RWPE1 (cell line): ENCODE measurements at places on chromosomes 3 and 15.
A peak's percentile ranks its signal among the peaks of the same experiment; 100 is the strongest.

- DNase-seq: no peak
These were observed 20.6 kb downstream of the COPS2 start for GRCh38 chr15:49134683-49135341.

- DNase-seq: no peak
These were observed 27.4 kb downstream of the GOLM2 start for GRCh38 chr15:44315773-44316465.

GRCh38 chr3:126018995-126019394 lies 50.0 kb downstream of the ROPN1B start:
- no peak for DNase-seq

DNA sequence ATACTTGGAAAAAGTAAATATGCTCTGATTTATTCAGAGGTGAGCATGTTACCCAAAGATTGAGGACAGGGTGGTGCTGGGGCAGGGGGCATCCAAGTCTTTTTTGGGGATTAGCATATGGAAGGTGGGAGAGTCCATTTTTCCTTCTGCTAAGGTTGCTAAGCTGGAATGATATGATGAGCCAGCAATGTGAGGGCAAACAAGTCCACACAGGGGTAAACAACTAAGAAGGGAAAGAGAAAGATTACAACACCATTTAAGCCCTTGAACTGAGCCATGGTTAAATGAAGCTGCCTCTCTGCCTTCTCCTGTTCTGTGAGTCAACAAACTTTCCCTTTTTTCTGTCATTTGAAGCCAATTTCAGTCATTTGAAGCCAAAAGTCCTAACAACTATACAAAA lies 89.0 kb downstream of the RPL22L1 start:
- peak; percentile 8 for DNase-seq

- DNase-seq: peak; percentile 64
These were observed 17.5 kb upstream of the FANCD2 start for GRCh38 chr3:10008588-10009344.

DNA sequence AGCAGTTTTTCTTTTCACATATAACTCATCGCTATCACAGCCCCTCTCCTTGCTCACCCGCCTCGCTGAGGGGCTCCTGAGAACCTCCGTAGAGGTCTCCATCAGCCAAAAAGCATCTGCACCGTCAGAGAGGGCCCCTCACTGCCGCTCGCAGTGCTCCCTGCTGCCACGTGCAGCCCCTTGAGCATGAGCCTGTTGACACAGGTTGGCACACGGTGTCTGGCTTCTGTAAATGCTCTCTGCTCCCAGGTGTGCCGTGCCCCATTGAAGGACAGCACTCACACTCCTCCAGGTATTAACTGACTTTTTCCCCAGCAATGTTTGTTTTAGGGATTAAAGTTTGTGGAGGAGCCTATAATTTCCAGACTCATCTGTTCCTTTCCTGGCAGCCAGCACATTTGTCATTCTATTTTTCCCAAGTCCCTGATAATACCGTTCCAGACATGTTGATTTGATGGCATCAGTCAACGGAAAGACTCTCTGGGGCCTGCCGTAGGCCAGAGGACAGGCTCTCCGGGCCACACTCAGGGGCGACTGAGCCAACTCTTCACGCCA lies 2.1 kb upstream of the FURIN start:
- DNase-seq: no peak

GRCh38 chr3:15174953-15175352 lies 31.1 kb upstream of the CAPN7 start:
- no peak for DNase-seq

DNA sequence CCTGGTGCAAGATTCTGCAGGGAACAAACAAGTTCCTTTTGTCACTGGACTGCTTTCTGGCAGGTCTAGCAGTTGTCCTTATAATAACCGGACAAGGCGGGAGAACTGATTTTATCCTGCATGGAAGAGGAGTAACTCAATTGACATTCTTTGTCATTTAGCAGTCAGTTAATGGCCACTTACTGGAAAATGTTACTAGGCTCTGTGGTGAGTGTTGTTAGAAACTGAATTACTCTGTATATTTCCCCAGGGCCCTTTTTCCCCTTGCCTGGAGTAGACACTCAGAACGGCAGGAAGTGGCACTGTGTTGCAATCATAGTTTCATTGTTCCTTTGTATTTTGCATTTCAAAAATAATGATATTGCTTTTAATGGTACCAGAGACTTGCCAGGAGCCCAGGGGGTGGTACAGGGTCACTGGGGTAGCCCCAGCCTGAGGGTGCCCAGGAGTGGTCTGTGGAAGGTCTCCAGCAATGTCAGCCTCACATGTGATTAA lies 318.6 kb upstream of the LRRFIP2 start:
- DNase-seq: no peak

DNA sequence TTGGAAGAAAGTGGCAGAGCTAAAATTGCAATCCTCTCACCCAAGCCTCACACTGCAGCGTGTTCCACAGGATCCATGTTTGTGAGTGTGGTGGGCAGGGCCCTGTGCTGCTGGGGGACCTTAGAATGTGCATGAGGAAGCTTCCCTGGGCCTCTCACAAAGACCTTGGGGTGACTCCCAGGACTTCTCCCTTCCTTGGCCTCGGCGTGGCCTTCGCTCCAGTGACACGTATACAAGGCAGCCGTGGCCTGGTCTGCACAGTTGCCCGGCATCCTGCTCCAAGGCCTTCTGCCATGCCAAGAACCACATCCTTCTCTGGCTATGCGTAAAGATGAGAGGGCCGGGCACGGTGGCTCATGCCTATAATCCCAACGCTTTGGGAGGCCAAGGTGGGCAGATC lies 196.4 kb downstream of the UACA start:
- no peak for DNase-seq

DNA sequence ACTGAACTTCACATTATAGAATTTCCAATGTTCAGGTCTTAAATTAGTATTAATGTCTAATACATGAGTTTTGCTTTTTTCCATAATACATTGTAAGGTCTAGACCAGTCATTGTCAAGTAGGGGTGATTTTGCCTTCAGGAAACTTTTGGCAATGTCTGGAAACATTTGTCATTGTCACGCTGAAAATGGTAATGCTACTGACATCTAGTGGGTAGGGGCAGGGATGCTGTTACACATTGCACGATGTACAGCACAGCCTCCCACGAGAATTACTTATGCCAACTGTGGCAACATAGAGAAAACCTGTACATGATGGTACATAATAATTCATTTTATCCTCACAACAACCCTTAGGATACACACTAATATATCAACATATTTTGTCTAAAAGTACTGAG lies 384.1 kb downstream of the CADM2 start:
- DNase-seq: peak; percentile 1

- no peak for DNase-seq
These were observed 176.8 kb upstream of the EPHA3 start for GRCh38 chr3:88930611-88931010.

- DNase-seq: no peak
These were observed 306.7 kb downstream of the TIGIT start for GRCh38 chr3:114600571-114600970.

- DNase-seq: no peak
These were observed 49.9 kb downstream of the ALDH1A2 start for GRCh38 chr15:58015565-58015964.

- DNase-seq: no peak
These were observed 89.6 kb downstream of the TBL1XR1 start for GRCh38 chr3:177107461-177108239.

DNA sequence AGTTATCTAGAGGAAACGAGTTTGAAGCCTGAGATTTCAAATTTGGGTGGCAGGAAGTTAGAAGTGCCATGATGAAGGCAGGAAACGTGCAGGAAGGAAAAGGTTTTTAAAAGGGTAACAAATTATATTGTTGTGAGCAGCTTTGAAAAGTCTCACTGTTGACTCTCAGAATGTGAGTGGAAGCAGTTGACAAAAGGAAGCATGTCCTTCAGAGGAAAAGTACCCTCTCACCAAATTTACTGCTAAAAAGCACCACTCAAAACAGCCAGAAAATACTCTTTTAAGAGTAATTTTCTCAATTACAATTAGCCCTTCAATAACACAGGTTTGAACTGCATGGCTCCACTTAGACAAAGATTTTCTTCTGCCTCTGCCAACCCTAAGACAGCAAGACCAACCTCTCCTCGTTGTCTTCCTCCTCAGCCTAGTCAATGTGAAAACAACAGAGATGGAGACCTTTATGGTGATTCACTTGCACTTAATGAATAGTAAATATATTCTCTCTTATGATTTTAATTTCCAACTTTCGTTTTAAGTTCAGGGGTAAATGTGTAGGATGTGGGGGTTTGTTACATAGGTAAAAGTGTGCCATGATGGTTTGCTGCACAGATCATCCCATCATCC lies 117.1 kb upstream of the LIPC start:
- no peak for DNase-seq

GRCh38 chr15:48355377-48355776 lies 24.1 kb downstream of the DUT start:
- DNase-seq: no peak

GRCh38 chr3:174955513-174956016 lies 96.4 kb downstream of the NAALADL2 start:
- peak; percentile 65 for DNase-seq

GRCh38 chr3:41175365-41175764 lies 23.9 kb upstream of the CTNNB1 start:
- no peak for DNase-seq

- DNase-seq: no peak
These were observed 97.7 kb upstream of the TSPAN3 start for GRCh38 chr15:77168616-77169015.

GRCh38 chr3:42051384-42052131 lies 39.6 kb upstream of the TRAK1 start:
- DNase-seq: no peak

DNA sequence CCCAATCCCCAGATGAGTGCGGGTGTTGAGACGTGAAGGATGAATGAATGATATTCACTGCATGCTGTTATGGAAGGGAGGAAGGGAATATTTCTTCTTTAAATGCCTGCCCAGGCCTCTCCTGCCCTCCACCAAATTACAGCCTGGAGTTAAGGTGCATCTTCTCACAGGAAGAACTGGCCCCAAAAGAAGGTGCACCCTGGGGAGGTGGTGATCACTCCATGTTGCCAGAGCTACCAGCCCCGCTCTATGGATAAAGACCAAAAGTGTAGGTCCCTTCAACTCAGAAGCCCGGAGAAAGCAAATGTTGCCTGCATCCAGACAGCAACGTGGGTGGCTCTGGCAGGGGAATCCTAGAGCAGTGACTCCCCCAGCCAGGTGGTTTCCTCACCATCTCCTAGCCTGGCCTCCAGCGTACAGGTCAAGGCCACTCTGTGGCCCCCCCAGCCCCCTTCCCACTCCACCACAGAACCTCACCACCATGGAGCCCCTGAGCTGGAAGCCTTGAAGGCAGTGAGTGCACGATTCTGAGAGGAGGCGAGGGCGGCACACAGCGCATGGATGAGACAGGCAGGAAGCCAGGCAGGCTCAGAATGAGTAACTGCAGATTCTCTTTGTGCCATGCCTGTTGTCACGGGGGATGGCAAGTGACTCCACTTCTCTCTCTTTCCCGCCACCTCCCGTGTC lies 3.5 kb upstream of the VIPR1 start:
- DNase-seq: no peak

GRCh38 chr3:124407260-124407659 lies 323.0 kb upstream of the UMPS start:
- DNase-seq: no peak

GRCh38 chr3:107806536-107806935 lies 283.8 kb downstream of the BBX start:
- DNase-seq: no peak

DNA sequence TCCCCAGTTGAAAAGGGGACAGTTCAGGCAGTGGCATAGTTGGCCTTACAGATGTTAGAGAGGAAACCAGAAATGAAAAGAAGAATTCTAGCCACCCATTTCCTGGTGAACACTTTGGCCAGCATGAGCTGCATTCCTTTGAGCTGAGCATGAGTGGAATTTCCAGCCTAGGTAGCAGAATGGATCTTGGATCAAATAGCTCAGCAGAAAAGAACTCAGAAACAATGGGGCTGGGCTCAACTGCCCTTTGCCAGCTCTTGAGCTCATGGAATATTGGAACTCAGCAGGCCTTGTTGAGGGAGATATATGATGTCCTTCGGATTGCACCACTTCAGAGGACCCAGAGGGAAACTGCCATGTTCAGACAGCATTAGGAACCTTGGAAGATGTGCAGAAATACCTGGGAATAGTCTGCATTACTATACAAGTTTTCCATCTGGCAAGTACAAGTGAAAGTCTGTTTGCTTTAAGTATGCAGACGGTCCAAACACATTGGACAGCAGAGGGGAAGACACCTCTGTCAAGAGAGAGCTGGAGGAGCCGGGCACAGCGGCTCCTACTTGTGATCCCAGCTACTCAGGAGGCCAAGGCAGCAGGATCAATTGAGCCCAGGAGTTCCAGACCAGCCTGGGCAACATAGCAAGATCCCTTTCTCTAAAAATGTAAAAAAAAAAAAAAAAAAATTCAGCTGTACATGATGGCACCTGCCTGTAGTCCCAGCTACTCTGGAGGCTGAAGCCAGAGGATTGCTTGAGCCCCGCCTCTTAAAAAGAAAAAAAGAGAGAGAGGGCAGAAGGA lies 3.1 kb upstream of the CDV3 start:
- DNase-seq: peak; percentile 50

GRCh38 chr15:67715170-67715569 lies 110.1 kb upstream of the SKOR1 start:
- DNase-seq: no peak

DNA sequence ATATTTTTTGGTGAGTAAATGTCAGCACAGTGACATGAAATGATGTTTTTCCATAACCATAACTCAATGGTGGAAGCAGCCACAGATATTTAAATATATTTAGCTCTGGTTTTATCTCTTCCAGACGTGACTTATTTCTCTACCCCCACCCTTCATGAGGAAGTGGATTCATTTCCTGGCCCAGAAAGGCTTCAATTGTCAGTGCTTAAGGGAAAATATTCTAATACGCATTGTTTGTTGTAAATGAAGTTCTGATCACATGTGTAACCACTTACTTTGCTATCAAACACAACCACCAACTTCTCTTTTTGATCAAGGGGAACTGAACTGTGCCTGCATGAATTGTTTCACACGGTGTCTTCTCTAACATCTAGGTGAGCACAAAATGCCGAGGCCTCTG lies 14.0 kb downstream of the CLDN16 start:
- DNase-seq: no peak
